ENCODE measurements at places on chromosomes 13 and 19.

DNA sequence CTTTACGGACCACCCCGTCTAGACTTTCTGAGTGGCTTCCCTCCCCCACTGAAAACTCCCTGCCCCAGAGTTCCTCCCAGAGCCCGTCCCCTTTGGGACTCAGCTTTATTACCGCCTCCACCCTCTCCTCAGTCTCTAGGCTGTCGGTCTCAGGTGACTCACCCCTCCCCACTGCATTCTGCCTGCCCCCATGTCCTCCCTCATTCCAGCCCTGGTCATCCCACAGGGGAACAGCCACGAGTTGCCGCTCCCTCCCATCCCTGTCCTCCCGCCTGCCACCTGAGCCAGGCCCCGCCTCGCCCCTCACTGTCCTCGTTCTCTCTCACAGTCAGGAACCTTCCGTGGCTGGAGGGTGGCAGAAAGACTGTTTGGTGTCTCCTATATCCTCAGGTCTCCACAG, 57.3 kb downstream of the SMARCA4 start:
- DNase-seq: no peak

GRCh38 chr13:113178896-113179167, 20.4 kb downstream of the PROZ start:
- DNase-seq: no peak

DNA sequence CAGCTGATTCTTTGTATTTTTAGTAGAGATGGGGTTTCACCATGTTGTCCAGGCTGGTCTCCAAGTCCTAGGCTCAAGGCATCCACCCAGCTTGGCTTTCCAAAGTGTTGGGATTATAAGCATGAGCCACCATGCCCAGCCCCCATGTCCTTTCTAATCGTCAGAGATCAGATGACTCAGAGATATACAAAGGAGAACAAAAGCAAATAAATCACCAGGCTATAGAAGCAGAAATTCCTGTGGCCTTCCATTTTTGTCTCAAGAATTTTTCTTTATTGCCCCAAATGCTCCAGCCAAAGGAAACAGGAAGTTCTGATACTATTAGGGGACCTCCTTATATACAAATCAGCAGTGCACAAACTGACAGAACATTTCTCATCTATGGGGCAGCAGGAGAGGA, 207.8 kb downstream of the RFC3 start:
- no peak for DNase-seq

- DNase-seq: no peak
Measured at GRCh38 chr19:49798574-49798973, 14.5 kb downstream of the FUZ start.

DNA sequence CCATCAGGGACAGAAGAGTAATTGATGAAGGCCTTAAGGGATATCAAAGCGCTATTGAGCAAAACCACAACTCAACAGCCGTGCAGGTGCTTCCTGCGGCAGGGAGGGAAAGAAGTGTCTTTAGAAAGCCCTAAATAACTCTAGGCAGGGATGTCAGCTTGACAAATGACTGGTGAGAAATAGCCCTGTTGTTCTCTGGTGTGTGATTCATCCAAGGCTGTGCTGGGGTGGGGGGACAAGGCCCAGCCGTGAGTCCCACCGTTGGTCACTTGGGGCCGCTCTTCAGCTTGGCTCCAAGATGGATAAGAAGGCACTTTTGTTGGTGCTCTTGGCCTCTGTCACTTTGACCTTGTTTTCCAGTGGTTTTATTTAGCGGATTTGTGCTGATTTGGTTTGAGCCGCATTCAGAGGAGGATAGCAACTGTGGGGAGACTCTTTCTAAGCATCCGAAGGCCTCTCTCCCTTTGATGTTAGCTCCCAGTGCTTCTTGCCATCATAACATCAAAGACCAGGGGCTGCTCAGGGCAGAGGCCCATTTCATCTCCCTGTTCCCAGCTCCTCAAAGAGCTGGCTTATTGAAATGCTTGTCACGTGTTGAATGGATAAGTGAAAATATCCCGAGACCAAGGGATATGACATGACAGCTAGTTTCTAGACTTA, 130.3 kb upstream of the SERP2 start:
- DNase-seq: no peak

DNA sequence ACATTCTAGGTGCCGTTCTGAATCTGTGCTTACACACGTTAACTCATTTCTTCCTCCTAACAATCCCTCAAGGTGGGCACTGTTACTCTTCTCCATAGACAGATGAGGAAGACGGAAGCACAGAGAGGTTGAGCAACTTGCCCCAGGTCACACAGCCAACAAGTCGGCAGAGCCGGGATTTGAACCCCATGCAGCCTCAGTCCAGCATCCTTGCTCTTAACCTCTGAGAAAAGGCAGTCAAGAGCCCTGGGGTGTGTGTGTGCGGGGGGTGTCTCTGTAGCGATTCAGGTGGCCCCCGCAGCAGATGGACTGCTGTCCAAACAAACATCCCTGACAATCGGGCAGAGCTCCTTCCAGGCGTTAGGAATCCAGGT, 6.3 kb downstream of the PTPRS start:
- DNase-seq: no peak

- DNase-seq: no peak
Measured at GRCh38 chr13:112986470-112986869, 17.5 kb downstream of the MCF2L start.

DNA sequence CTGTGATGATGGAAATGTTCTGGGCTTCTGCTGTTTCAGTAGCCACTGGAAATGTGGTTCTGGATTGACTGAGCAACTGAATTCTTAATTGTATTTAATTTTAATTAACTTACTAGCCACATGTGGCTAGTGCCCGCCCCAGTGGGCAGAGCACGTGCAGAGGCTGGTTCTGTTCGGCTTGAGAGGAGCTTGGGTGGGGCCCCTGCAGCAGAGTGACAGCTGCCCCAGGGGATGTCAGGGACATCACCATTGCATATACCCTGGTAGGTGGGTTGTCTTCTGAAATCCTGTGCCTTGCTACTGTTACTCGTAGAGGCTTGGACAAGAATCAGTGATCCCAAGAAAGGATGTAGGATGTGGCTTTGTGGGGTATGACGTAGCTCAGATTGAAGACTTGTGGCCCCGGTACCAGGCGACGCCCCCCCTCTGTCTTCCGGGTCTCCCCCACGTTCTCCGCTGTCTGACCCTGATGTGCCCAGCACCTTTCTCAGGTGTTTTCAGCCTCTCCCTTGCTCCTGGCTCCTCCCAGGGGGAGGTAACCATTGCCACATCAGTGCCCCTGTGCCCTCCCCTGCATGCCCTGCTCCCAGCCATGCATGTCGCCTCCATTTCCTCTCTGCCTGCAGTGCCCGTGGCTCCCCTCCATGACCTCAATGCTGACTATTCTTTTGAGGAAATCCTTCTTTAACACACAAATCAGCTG, 102.6 kb upstream of the RNF113B start:
- no peak for DNase-seq

GRCh38 chr13:30906411-30907051, 460 bp downstream of the MEDAG start:
- no peak for DNase-seq

GRCh38 chr13:109273326-109273751, 513.0 kb downstream of the IRS2 start:
- DNase-seq: no peak

GRCh38 chr13:112330066-112330465, 46.1 kb upstream of the SPACA7 start:
- DNase-seq: no peak

DNA sequence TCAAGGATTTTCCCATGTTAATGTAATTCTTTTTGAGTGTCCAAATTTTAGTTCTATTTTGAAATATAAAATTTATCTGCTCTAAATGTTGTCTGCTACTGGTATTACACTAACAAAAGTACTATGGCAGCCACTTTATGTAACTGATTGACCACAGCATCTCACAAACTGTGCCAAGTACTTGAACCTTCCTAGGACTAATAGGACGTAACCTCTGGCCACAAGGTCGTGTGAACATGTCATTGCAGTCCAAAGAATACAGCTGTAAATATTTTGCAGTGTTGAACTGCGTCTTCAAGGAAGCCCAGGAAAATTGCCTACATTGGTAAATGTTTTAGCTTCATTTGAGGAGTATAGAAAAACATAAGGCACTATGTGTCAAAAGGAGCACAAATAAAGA, 1.9 kb downstream of the KCTD4 start:
- no peak for DNase-seq

DNA sequence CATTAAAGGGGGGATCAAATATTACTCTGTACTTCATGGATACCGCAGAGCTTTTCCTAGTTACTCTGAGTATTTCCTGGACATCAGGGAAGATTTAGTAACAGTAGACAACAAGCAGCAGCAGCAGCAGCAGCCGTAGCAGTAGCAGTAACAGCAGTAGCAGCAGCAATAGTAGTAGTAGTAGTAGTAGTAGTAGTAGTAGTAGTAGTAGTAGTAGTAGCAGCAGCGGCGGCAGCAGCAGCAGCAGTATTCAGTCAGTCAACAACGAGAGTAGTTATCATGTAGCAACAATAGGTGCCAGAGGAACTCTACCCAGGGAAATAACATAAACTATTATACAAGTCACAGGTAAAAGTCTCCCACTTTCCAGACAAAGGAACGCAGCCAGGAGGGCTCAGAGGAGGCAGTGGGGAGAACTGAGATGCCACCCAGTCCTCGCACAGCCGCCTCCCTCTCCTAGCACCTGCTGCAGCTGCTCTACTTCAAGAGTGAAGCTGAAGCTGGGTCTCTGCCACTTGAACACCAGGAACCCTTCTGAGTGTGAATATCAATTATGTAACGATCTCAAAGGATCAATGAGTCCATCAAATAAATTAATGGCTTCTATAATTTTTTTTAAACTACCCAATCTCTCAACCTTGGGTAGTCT, 1.3 kb upstream of the DOCK9 start:
- no peak for DNase-seq

GRCh38 chr13:98798849-98799645, 46.6 kb upstream of the SLC15A1 start:
- DNase-seq: no peak

- no peak for DNase-seq
Measured at GRCh38 chr19:53927739-53928138, 18.7 kb downstream of the CACNG7 start.

All from esophagus squamous epithelium (tissue), 5 donors.